ENCODE measurements at places on chromosomes 16 and 17.
A peak's percentile ranks its signal among the peaks of the same experiment; 100 is the strongest.

GRCh38 chr17:80694992-80695912, 150.6 kb downstream of the RPTOR start:
- DNase-seq, result no peak

DNA sequence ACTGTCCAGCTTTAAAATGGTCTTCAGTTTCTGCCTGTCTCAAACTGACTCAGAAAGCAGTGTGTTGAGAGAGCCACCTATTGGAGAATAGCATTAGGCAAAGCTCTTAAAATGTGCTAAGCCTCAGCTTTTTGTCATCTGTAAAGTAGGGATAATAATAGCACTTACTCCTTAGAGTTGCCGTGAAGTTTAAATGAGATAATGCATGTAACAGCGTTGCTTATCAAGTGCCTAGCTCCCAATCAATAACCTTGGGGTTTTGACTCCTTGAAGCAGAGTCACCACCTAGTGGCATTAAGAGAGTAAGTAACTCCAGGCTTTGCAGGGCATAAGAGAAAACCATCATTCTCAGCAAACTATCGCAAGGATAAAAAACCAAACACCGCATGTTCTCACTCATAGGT, 163.3 kb downstream of the HS3ST2 start:
- DNase-seq, result no peak

DNA sequence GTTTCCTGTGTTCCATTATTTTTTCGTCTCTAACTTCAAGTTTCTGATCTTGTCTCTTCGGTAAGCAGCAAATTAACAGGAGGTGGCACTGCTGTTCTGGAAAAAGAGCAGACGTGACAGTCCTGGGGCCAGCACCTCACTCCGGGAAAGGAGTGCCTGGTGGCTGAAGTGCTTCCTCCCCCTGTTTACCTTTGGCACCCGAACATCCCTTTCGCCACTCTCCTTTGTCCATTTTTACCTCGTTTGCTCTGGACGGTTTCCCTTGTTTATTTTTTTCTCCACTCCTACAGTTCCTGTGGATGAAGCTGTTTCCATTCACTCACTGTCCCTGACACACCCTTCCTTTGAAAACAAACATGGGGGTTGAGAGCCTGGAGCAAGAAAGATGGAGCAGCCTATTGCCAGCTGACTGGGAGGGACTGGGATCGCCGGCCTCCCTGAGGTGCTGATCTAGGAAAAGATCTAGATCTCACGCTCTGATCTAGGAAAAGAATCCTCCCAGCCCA, 12.6 kb downstream of the SAP30BP start:
- no peak for DNase-seq

DNA sequence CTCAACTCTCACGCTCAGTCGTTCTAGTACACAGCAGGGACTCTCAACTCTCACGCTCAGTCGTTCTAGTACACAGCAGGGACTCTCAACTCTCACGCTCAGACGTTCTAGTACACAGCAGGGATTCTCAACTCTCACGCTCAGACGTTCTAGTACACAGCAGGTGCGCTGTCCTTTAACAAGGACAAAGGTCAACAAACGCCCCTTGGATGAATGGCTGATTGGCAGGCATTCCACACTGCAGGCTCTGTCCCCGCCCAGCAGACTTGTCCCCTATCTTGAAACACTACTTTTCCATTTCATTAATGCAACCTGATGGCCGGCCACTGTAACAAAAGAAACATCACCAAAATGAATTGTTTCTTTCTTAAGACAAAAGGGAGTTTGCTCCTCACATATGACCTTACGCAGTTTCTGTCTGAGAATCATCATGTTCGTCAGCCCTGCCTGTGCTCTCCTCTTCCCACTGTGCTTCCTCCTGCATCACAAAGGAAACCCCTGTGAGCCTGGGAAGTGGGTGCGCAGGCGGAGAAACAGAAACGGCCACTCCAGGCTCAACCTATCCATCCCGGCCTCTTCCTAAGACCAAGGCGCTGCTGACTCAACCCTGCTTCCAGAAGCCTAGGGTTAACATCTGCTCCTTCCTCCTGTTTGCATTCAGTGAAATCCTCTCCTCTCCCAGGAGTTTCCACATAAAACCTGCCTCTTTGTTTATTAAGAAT, 59.8 kb downstream of the ANKRD11 start:
- DNase-seq, result no peak

DNA sequence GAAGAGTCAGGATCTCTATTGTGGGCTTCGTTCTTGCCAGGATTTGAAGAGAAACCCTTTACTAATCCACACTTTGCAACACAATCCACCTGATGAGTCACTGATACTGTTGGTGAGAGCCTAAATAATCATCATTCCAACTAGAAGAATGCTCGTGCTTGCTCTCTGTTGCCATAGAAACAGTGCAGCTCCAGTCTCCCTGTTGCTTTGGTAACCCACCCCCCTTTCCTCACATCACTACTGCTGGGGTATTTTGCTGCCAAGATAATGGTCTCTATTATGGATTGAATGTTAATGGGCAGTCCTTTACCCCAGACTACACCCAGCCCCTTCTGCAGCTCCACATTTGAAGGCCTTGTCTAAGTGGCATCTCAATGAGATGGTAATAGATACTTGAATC, 190.4 kb downstream of the ABCC12 start:
- peak; percentile 37 for DNase-seq

GRCh38 chr16:85616607-85617321, 3.6 kb downstream of the GSE1 start:
- DNase-seq, result no peak

DNA sequence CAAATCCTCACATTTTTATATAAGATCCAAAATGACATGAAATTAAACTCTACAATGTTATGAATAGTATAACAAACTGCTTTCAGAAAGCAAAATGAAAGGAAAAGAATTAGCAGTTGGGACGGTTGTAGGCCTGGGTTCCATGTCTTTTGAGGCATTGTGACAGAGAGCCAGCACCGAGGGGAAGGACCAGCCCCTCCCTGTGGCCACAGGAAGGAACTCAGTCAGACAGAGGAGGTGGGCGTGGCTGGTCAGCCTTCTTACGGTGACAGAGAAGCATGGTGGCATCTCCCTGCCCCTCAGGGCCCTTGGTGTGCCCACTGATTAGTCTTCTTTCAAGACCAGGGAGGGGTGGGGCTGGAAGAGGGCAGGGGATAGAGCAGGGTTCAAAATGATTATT, 5.7 kb downstream of the ZNF319 start:
- DNase-seq, result peak; percentile 27

DNA sequence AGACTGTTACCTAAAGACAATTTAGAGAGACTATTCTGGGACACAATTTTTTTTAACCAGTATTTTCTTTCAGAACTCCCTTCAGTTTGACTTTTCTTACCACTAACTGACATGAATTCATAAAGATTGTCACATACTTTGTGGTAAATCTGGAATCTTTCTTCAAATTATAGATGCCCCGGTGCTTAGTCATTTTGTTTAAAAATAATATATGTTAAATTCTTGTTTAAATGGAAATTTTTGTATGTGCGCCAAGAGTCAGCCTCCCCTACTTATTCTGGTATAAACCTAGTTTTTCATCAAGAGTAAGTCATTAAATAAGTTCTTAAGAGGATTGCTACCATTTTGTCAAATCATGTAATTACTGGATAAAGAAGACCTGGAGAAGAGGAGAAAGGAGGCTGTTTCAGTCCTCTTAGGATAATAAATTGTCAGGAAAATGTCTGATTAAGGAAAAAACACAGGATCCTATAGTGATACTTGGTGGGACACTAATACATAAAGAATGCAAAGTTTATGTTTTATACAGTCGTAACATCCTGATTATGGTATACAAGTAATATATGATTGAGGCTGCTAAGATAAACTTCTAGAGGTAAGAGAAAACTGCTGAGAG, 424.4 kb downstream of the PMP22 start:
- peak; percentile 96 for DNase-seq

GRCh38 chr17:17780922-17781590, 55.7 kb downstream of the SREBF1 start:
- peak; percentile 86 for DNase-seq

GRCh38 chr17:80035937-80036714, at the start of gene CCDC40:
CCDC40 (plus strand) TSS chr17:80036642; CDS start chr17:80036663, 21 bp downstream.
- peak; percentile 78 for DNase-seq

DNA sequence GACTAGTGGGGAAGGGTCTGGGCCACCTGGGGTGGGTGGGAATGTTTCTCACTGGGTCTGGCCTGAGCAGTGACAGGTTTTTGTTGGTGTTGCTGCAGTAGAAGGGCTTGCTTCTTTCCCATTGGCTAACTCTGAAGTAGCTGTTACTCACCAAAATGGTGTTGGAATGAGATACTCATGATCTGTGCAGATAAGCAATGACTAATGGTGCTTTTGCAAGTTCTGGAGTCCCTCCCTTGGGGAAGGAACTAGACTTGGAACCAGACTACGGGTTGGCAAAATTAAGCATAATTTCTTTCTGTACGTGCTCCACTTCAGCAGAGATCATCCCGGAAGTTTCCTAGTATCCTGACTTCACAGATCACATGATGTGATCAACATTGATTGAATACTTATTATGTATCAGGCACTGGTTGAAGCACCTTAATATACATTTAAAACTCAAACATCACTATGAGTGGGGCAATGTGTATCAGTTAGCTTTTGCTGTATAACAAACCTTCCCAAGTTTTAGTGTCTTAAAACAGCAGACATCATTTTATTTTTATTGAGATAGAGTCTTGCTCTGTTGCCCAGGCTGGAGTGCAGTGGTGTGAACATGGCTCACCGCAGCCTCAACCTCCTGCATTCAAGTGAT, 30.1 kb downstream of the CHP2 start:
- DNase-seq, result no peak

DNA sequence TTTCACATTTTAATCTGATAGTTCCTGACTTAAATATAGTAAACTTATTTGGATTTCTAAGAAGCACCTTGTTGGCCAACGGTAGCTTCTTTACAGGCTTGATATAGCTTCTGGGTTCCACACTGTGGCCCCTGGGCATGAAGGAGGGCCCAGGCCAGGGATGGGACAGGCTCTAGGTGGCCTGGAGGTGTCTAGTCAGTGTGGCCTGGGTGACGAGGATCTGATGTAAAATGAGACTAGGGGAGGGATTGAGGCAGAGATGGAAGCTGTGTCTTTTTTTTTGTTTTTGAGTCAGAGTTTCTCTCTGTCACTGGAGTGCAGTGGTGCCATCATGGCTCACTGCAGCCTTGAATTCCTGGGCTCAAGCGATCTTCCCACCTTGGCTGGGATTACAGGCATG, 187.0 kb downstream of the PRKCB start:
- DNase-seq, result no peak

- DNase-seq, result no peak
Measured at GRCh38 chr16:90035902-90036301, 16.6 kb upstream of the DBNDD1 start.

DNA sequence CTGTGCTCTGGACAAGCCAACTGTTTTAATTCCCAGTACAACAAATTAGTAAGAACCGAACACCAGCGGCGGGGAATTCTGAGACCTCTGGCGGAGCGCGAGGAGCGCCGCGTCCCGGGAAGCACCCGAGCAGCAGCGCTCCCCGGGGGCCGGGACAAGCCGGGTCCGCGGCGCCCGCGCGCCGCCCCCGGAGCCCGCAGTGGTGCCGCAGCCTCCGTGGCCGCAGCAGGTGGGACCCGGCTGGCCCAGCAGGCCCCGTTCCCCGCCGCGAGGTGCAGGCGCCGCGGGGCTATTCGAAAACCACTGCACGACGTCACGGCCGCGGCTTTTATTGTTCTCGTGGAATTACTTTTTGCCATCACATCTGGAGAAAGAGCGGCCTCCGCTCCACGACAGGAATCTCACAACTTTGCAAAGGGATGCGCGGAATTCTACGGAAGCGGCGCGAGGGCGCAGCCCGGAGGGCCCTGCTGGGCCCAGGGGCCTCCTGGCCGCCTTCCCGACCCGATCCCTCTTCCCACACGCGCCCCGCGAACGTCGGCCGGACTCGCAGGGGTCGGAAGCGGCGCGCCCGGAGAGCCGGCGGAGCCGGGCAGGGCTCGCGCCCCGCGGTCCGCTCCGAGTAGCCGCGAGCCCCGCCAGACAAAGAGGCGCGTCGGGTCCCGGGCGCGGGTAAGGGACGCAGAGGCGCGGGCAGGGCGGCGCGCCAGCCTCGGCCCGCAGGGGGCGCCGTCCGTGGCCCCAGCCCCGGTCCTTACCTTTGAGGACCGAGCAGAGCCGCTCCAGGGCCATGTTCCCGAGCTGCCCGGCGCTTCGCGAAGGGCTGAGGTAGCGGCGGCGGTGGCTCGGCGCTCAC, 696 bp downstream of the NETO2 start:
- peak; percentile 81 for DNase-seq

GRCh38 chr16:87602001-87602775, at the start of gene JPH3:
JPH3 (plus strand) TSS chr16:87602508; CDS start chr16:87603147, 639 bp downstream.
- no peak for DNase-seq

GRCh38 chr16:69404275-69404805, 18.5 kb upstream of the TERF2 start:
- DNase-seq, result peak; percentile 54

DNA sequence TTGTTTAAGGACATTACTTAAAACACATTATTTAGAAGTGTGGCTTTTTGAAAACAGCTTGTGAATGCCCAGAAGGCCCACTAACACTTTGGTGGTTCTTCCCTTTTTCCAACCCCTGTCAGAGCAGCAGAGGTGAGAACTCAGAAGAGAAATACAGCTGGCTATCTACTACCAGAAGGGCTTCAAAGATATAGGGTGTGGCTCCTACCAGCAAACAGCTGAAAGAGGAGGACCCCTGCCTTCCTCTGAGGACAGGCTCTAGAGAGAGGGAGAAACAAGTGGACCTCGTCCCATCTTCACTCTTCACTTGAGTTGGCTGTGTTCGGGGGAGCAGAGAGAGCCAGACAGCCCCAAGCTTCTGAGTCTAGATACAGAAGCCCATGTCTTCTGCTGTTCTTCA, 6.9 kb upstream of the RAPGEFL1 start:
- DNase-seq, result no peak

- peak; percentile 82 for DNase-seq
Measured at GRCh38 chr17:50221266-50221863, 19.9 kb upstream of the COL1A1 start.

DNA sequence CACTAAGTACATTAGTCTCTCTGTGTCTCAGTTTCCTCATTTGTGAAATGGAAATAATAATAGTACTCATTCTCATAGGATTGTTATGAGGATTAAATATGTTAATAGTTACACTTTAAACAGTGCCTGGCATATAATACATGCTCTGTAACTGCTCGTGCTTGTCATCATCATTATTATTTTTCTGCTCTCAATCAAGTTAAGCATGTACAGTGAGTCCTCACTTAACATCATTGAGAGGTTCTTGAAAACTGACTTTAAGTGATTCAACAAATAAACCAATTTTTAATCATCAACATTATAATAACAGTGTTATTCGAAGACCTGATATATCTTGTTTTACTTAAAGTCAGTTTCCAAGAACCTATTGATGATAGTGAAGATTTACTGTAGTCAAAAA, 322.3 kb downstream of the ZFHX3 start:
- no peak for DNase-seq

- no peak for DNase-seq
Measured at GRCh38 chr16:24944206-24944605, 71.0 kb downstream of the ARHGAP17 start.
